ENCODE measurements at places on chromosomes 6 and 20.

DNA sequence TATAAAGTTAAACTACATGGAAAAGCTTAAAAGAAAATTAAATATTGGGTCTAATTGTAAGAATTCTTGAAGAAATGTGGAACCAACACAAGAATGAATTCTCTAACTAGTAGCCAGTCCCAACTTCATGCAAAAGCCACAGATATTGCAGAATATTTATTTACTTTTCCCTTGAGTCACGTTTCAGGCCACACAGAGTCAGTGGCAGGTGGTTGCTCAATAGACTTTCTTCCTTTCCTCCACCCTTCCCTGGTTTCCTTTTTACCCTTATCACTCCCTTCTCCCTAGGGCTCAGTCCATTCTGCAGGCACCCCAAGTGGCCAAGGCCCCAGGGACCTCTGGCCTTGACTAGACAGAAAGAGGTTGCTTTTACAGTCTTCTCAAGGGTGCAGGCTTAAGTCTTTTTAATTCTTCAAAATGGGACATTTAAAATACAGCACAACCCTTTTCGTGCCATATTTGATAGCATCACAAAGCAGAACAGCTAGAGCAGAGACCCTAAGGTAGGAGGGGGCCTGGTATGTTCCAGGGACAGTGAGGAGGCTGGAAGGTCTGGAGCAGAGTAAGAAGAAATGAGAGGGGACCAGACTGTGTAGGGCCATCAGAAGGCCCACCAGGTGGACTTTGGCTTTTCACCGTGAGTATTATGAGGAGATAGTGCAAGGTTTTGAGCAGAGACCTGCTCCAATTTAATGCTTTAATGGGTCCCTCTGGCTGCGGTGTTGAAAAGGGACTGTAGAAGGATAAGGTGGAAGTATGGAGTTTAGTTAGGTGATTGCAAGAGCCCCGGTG is 65.0 kb downstream of the HDDC2 start:
- no peak for DNase-seq

- no peak for DNase-seq
Observed at GRCh38 chr6:148716811-148717210, 30.0 kb upstream of the UST start.

- DNase-seq: no peak
Observed at GRCh38 chr6:37960139-37960935, 140.8 kb downstream of the ZFAND3 start.

DNA sequence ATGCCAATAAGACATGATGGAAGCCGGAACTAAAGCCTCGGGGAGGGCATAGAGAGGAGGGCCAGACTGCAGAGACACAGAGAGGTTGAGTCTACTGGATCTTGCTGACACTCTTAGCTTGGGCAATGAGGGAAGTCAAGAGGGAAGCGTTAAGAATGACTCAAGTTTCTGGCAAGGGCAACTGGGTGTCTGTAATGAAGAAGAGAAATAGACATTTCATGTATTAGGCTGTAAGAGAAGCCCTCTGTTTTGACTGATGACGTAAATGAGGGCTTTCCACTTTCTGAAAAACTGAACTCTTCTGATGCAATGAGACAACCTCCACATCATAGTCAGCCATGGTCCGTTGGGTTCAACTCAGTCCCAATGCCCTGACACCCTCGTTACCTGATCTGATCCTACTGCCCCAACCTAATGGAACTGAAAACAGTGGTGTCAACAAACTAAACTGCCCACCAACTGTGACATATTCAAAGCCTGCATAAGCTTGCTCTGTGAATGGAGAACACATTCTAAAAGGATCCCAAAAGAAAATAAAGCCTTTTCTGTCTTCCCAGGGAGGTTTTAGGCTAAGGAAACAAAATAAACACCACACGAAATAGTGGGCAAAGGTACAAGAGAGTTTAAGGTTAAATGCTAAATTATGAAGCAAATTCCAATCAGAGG is 45.8 kb upstream of the PNRC1 start:
- peak; percentile 93 for DNase-seq

- no peak for DNase-seq
Observed at GRCh38 chr6:105397987-105398386, 4.9 kb downstream of the PREP start.

DNA sequence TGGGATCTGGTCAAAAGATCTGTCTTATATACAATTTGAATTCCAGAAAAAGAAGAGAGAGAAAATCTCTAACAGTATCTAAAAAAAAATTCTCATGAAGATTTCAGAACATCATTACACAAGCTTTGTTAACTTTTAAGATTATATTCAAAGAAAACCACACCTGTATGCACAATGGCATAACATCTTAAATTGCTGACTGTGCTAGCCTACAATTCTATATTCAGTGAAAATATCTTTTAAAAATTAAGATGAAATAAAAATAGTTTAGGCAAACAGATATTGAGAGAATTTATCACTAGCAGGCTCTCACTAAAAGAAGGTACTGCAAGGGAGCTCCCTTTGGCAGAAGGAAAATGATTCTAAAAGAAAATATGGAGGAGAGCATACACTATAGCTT is 100.3 kb downstream of the BCKDHB start:
- DNase-seq: no peak

- DNase-seq: no peak
Observed at GRCh38 chr20:41225091-41225490, 87.7 kb downstream of the PLCG1 start.

DNA sequence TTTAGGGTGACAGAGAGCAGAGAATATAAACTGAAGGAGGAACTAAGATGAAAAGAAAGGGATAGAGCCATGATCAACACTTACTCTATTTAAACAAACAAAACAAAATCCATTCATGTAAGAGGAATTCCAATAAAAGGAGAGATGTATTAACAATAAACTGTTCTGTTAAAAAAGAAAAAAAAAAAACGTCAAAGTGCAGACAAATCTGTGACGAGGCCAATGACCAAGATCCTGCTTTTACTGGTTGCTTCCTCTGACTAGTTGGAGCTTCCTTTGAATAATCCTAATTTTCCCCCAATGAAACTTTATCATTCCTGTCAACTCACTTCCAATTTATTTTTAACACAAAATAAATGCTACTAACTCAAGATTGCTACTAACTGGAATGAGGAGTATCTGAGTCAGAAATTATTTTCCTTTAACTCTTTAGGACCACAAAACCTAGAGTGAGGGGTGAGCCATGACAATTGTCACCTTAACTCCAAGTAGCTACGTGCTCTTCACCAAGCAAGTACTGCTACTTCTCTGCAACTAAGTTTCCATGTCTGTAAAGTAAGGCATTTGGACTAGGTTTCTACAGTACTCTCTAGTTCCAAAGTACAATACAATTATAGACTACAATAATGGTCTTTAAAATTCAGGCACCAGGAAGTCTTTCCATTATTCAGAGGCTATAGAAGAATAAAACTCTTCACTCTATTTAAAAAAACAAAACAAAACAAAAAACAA is 152.0 kb downstream of the PTPRK start:
- DNase-seq: no peak

DNA sequence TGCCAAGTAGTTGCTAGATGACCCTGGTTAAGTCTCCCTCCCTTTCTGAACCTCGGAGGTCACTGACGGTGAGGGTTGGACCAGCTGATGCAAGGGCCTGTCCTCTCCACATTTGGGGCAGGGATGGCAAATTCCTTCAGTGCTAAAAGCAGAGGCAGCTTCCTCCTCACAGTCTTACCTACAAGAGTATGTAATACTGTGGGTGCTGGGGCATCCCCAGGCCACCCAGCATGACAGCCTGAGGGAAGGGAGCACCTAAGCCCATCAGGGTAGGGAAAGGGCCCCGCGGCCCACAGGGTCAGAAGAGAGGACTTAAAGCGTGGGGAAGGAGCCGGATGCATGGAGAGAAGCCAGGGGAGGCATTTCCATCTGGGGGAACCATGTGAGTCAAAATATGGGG is 38.0 kb downstream of the TGM3 start:
- DNase-seq: no peak

GRCh38 chr6:123829302-123829953 is 25.8 kb downstream of the NKAIN2 start:
- no peak for DNase-seq

DNA sequence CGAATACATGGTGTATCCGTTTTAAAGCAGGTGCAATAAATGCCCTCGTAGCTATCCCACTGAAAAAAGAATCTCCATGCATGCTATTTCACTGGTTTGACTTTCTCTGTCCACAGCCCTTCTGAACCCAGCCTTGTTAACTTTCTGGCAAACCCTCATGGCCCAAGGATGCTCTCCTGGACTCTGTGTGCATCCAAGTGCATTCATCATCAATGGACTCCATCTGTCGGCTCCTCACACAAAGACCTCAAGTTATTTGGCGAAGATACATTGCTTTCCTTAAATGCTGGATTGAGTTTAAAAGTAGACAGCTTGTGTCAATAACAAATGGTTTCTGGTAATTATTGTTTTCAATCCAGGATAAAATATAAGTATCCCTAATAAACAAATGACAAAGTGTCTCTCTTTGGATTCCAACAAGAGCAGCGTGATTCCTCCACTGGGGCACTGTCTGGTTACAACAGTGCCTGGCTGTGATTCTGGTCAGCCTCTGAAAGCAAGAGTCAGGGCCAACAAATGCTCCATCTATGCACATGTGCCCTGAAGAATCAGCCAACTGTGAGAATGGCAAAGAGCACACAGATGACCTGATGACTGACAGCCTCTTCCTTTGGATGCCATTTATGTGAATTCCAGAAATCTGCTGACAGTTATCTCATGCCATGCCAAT is 55.7 kb downstream of the FYN start:
- no peak for DNase-seq

DNA sequence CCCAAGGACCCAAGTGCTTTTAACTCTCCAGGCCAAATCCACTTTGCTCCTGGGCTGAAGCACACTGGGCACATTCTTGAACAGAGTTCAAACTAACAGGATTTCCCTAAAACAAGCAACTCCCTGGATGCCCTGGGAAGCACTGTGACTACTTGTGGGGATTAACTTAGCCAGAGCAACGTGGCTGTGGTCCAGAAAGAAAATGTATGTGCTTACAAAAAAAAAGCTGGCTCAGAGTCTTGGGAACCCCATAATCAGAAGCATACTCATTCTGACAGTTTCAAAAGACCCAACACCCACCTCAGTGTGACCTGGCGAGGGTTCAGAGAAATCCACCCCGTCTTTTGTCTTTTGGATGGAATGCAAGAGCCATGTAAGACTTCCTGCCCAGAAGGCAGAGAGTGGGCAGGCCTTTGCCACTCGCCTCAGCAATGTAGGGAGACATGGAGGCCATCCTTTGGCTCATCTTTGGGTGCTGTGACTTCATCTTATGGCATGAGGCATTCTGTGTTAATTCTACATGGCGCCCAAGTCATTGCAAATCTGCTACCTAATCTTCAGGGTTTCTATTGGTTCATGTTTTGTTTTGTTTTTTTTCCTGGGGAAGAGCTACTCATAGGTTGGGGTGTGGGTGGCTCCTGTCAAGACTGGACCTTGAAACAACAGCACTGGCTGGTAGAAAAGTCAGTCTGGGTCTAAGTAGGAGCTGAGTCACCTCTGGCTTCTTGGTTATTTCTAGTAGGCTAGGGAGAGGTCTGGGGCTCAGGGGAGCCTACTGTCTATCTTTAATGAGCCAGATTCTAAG is 248.6 kb upstream of the SUPT3H start:
- no peak for DNase-seq

DNA sequence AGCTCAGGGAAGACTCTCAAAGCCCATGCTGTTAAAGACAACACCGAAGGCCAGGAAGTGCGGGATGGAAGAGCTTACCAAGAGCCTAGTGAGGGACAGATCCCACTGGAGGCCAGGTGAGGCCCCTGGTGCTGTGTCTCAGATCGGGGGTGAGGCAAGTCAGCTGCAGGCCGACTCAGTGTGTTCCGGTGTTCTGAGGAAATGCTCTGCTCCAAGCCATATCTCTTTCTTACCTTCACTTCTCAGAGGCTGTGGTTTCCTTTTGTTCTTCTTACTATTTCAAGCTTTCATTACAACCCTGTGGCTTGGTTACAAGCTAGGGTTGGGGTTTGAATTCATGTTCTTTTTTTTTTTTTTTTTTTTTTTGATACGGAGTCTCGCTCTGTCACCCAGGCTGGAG is 114.3 kb upstream of the ZFP64 start:
- DNase-seq: no peak

DNA sequence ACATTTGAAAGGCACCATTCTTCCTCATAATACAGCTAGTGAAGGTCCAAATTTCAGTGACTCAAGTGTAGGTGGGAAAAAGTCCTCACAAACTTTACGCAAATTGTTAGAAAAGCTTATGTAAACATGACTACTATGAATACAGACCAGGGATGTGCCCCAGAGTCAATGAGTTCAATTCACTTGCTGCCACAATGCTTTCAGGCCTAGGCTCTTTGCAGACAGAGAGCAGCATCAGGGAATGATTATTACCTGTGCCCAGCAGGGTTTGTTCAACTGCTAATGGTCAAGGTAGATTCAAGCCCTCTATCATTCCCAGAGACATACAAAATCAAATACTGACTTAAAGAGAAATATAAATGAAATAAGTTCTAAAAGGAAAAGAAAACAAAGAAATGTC is 84.0 kb downstream of the LAMA2 start:
- no peak for DNase-seq

- DNase-seq: peak; percentile 85
Observed at GRCh38 chr6:6494677-6495076, 93.8 kb upstream of the LY86 start.

- no peak for DNase-seq
Observed at GRCh38 chr6:168385037-168385759, 55.8 kb upstream of the SMOC2 start.

DNA sequence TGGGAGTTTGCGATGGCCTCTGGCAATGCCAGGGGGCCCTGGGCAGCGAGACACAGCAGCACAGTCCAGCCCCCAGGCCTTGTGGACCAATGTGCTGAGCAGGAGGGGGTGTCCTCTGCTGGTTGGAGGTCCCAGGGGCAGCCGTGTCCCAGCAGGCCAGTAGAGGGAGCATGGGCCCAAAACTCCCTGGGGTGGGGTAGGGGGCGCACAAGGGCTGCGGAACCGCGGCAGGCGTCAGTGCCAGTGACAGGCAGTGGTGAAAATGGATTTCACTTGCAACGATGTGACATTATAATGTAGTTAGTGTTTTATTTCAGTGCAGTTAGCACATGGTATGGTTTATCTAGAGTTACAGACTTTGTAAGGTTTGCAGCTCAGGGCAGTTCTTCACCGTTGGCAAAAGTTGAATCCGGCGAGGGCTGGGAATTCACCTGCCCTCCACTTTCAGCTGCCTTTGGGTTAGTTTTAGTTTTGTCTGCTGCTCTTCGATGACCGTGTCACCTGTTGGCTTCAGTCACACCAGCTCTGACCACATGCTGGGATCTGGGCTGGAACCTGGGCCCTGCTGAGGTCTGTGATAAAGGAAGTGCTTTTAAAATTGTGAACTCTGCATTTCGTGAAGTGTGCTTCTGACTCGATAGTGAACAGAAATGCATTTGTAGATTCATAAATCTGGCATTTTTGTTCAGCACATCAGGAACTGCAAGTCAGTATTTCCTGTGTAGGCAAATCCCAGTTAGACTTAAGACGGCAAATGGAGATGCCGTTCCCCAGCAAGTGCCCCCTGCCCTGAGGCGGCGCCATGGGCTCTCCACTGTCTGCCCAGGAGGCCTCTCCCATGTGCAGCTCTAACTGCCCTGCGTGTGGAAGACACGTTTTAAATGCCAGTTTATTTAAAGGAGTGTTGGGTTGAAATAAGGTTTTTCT is 46.8 kb downstream of the PYGB start:
- DNase-seq: peak; percentile 56

GRCh38 chr6:82072751-82073150 is 174.8 kb downstream of the IBTK start:
- peak; percentile 40 for DNase-seq

Measured in suppressor macrophage (primary cell).